Liver (tissue), 10 donors: ENCODE measurements at places on chromosomes 12 and 14. TPM values are rescaled to one million over a fixed set of nuclear protein-coding genes. Genes with fewer than 3 reads are reported as not detected.

The PTHLH gene
- not detected for total RNA-seq

The OR6C74 gene
- total RNA-seq = not detected

The DRAM1 gene
- total RNA-seq = 2.7 TPM

The TBX5 gene
- total RNA-seq = not detected

The EML1 gene
- total RNA-seq = 5.1 TPM

The OASL gene
- total RNA-seq = 2.5 TPM

The STAC3 gene
- 1.1 TPM for total RNA-seq

The AQP2 gene
- not detected for total RNA-seq

The SERPINA5 gene
- 250 TPM for total RNA-seq

The TAS2R50 gene
- 0.89 TPM for total RNA-seq

The CIDEB gene
- 142 TPM for total RNA-seq

The KRT3 gene
- total RNA-seq = not detected

The CISTR gene
- total RNA-seq = not detected

The NDRG2 gene
- 191 TPM for total RNA-seq

The RIMBP2 gene
- 0.17 TPM for total RNA-seq
